ENCODE measurements at places on chromosomes 7 and 10. TPM values are rescaled to one million over a fixed set of nuclear protein-coding genes. Genes with fewer than 3 reads are reported as not detected.

SPRN gene
- not detected for total RNA-seq

TCAF2 gene
- 6.3 TPM for total RNA-seq

TMEM196 gene
- 0.29 TPM for total RNA-seq

CNTNAP2 gene
- not detected for total RNA-seq

NUTM2E gene
- not detected for total RNA-seq
